Activated naive CD8-positive, alpha-beta T cell treated with anti-CD3 and anti-CD28 coated beads, Interleukin-2, amount 10 ng/mL, durations not matched to agents 7 days and 5 days (primary cell): ENCODE measurements at places on chromosomes 1 and 21. TPM values are rescaled to one million over a fixed set of nuclear protein-coding genes. Genes with fewer than 3 reads are reported as not detected.

Gene DISP3
- total RNA-seq: 0.44 TPM

- H3K27ac ChIP-seq: no peak overlapping the region
- no peak for DNase-seq
Observed at GRCh38 chr1:167373398-167373797, 144.9 kb downstream of the CD247 start.

DNA sequence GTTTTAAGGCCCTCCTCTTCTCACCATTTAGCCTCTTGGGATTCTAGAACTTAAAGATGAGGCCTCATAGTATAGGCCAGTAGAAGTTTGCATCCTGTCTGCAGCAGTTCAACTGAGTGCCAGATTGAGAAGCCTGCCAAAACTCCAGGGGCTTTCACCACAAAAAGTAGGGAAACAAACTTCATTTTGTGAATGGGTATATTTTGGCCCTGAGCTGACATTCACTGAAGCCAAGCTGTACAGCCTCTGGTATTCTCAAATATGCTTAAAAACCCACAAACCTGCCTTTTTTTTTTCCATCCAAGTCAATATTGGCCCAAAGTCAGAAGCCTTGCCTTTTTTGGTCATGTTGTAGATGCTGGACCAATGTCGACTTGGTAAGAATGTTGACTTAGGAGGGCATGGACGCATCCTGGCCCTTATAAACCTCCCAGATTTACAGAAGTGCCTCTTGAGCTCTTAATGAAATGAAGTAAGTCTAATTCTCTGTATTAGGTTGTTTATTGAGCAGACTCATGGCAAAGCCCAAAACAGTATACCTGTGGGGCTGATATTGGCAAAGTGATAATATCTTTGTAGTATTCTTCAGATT is 337.5 kb downstream of the CHRM3 start:
- H3K27me3 ChIP-seq: no peaks in the 10 kb centered on the region
- DNase-seq: no peak
- H3K36me3 ChIP-seq: peaks cover 8% of the 10 kb centered on the region
- no peak overlapping the region for H3K4me3 ChIP-seq

- H3K27me3 ChIP-seq: no peaks in the 10 kb centered on the region
- H3K27ac ChIP-seq: no peak overlapping the region
- peaks cover 35% of the 10 kb centered on the region for H3K36me3 ChIP-seq
Observed at GRCh38 chr1:181095763-181096184, 7.3 kb downstream of the IER5 start.

Gene KCNH1
- total RNA-seq: not detected

DNA sequence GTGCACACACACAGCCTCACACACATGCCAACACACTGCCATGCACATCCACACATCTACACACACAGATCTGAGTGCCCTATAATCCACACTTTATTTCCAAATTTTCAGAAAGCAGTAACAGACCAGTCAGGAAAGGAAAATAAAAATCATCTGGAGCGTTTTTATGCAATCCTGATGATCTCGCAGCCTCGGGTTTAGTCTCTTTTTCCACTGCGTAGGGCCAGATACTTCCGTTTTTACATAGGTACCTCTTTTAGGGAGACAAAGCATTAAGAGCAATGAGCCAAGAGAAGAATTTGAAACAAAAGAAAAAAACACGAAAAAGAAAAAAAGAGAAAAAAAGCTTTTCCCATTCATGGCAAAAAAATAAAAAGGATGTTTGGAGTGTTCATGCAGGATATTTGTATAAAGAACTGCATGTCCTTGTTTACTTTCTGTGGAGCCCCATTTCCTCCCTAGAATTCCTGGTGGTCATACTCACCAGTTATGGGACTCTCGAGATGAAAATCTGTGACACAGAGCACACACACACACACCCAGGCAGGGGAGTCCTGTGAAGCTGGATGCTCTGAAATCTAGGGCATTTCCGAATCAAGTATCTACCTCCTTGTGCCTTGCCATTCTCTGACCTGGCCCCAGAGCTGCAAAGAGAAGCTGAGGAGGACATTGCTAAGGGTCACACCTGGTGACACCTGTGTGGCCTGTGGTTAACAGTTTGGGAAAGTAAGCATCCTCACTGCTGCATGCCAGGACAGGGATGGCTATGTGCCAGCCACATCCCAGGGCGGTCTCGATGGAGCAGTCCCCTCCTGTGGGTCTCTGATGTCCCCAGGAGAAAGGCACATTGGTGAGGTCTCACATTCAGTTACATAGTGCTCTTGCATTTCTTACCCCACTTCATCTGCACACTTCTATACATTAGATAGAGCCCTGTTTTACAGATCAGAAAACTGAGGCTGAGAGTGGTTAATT is 83.6 kb downstream of the RUNX1 start:
- H3K4me1 ChIP-seq: peaks cover 53% of the 10 kb centered on the region
- no peak overlapping the region for H3K27ac ChIP-seq
- peaks cover 21% of the 10 kb centered on the region for H3K27me3 ChIP-seq
- no peaks in the 10 kb centered on the region for H3K36me3 ChIP-seq
- H3K4me3 ChIP-seq: no peak overlapping the region

DNA sequence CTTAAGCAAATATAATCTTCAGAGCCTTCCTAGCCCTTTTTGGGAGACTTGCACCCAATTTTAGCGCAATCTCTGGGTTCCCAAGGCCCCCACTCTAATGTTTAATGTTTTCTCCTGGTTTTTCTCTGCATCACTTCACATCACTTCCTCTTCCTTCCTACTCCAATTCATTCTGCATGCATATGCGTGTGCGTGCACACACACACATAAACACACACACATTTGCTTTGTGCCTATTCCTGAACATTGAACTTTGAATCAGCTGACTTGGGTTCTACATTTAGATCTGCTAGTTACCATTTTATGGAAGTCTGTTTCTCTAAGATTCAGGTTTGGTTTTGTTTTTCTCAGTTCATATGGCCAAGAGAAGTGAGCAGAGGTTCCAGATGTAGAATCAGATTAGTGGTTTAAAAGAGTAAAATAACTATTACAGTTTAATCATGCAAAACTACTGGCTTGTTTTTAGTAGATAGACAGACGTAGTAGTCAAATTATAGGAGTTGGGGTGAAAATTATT is 7.4 kb upstream of the EDEM3 start:
- no peak overlapping the region for H3K27ac ChIP-seq
- no peak overlapping the region for H3K4me3 ChIP-seq
- peaks cover 5% of the 10 kb centered on the region for H3K27me3 ChIP-seq
- DNase-seq: no peak
- no peaks in the 10 kb centered on the region for H3K36me3 ChIP-seq

- no peak within 1 kb of the TSS for H3K27ac ChIP-seq
- H3K36me3 ChIP-seq: no peaks in the 10 kb centered on the region
- H3K4me3 ChIP-seq: peak within 1 kb of the TSS; percentile 57
- peaks cover 17% of the 10 kb centered on the region for H3K27me3 ChIP-seq
- peaks cover 6% of the 10 kb centered on the region for H3K4me1 ChIP-seq
Observed at GRCh38 chr1:6260961-6261614, at the start of gene GPR153. TSS of gene GPR153 (minus strand) at chr1:6261098. CDS start at chr1:6254905, 6,193 bp downstream.

GRCh38 chr1:192691041-192691440 is 55.1 kb downstream of the RGS13 start:
- no peak overlapping the region for H3K4me3 ChIP-seq
- H3K36me3 ChIP-seq: no peaks in the 10 kb centered on the region
- H3K27me3 ChIP-seq: peaks cover 4% of the 10 kb centered on the region
- no peak for DNase-seq
- H3K27ac ChIP-seq: no peak overlapping the region

Gene SLAMF6
- 48.1 TPM for total RNA-seq

DNA sequence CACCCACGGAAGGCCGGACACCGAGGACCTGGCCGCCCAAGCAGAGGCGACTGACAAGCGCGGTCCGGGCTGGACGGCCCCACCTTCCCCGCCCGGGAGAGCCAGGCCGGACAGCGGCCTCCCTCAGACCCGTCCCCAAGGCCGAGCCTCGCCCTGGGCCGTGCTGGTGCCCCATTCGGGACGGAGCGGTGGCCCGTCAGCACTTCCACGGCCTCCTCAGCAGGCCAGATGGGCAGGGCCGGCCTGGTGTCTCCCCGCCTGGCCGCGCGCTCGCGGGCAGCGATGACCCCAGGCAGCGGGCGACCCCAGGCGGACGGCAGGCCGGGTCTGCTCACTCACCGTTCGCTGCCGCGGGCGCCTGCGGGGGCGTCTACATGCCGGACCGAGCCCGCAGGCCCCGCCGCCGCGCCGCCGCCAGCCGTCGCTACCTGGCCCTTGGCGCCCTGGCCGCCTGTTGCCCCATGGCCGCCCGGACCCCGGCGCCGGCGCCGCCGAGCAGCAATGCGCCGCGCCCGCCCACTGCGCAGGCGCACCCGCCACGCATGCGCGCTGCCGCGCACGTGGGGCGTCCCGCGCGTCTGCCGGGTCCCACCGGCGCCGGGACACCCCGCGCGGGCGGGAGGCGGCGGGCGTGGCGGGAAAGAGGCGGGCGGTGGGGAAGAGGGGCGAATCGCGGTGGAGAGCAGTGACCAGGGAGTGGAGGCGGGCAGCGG is at the start of gene NADK:
Gene NADK, minus strand, starts transcription at position 521 of the 713 bp plus-strand sequence. CDS start 13,064 bp downstream, outside the sequence.
- H3K27me3 ChIP-seq: no peaks in the 10 kb centered on the region
- peak within 1 kb of the TSS; percentile 87 for H3K4me3 ChIP-seq

Gene ELK4
- 141 TPM for total RNA-seq

Gene LCE1C
- total RNA-seq: not detected

- no peak for DNase-seq
- no peak overlapping the region for H3K27ac ChIP-seq
- H3K27me3 ChIP-seq: no peaks in the 10 kb centered on the region
- H3K4me1 ChIP-seq: no peaks in the 10 kb centered on the region
- H3K36me3 ChIP-seq: no peaks in the 10 kb centered on the region
Observed at GRCh38 chr1:94903280-94904009, 23.5 kb downstream of the CNN3 start.

Gene C1orf167
- not detected for total RNA-seq

DNA sequence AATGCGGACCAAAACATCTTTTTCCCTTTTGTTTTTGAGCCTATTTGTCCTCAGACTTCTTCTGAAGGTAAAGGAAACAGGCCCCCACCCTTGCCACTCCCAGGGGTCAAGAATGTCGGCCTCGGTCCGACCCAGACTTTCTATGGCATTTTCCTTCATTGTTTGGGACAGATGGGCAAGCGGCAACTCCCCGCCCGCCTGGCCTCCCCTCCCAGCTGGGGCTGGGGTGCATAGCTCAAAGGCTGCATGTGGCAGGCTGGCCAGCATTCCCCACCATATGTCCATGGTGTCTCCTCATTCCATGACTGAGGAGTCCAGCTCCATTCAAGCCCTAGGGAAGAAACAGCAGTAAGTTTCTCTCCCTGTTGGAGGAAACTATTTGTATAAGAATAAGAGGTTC is 29.4 kb upstream of the TSPEAR start:
- H3K36me3 ChIP-seq: peaks cover 2% of the 10 kb centered on the region
- H3K4me3 ChIP-seq: no peak overlapping the region
- peaks cover 7% of the 10 kb centered on the region for H3K27me3 ChIP-seq
- H3K4me1 ChIP-seq: no peaks in the 10 kb centered on the region
- DNase-seq: no peak

GRCh38 chr1:40646315-40646714 is 19.2 kb downstream of the RIMS3 start:
- peaks cover 14% of the 10 kb centered on the region for H3K27me3 ChIP-seq
- no peak overlapping the region for H3K4me3 ChIP-seq
- no peaks in the 10 kb centered on the region for H3K36me3 ChIP-seq
- peaks cover 5% of the 10 kb centered on the region for H3K4me1 ChIP-seq

Gene FOXO6
- total RNA-seq: not detected

Gene DISP1
- total RNA-seq: 2.7 TPM

Gene CHIA
- not detected for total RNA-seq

Gene B4GALT2
- total RNA-seq: 12.5 TPM

DNA sequence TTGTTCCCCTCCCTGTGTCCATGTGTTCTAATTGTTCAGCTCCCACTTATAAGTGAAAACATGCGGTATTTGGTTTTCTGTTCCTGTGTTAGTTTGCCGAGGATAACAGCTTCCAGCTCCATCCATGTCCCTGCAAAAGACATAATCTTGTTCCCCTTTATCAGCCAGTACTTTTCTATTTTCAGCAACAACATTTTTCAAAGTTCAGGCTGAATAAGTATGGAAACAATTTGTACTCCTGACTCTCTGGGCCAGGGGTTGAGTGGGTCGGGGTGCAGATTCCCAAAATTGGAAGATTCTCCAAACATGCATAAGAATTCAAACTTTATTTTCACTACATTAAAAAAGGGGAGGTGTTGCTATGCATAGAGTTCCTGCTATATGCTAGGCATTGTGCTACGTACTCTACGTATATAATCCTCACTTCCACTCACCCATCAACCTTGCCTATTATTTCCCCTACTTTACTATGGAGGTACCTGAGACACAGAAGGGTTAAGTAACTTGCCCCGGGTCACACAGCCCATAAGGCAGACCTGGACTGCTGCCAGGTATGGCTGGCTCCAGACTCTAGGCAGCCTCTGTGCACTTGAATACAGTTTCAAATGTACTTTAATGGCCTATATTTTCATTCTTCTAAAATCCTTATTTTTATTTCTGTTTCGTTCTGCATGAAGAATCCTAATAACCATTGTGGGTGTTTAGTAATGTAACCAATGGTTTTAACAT is 117.1 kb upstream of the C8B start:
- no peaks in the 10 kb centered on the region for H3K4me1 ChIP-seq
- H3K27me3 ChIP-seq: peaks cover 3% of the 10 kb centered on the region
- no peak overlapping the region for H3K27ac ChIP-seq
- no peaks in the 10 kb centered on the region for H3K36me3 ChIP-seq
- H3K4me3 ChIP-seq: no peak overlapping the region

DNA sequence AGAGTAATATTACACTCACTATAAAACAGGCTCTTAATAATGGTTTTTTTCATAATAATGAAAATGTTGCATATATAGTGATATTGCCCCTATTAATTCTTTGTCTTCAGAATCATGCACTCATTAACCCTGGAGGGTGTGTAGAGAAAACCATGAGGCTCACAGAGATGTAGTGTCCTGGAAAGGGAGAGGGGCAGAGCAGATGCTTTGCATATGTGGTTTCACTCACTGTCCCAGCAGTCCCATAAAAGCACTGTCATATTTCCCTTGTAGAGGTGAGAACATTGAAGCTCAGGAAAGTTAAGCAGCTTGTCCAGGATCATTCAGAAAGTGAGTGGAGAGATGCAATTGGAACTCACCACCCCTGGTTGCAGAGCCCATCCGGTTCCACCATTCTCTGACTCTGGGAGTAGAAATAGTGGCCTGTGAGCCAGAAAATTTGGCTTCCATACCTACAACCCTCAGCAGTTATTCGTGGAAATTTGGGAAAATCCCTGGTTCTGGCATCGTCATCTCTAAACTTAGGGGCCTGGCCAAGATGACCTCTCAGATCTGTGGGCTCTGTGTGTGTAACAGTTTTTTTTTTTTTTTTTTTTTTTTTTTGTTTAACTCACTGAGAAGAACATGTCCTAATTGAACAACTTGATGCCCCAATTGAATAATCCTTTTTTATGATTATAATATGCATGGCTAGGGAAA is 86.4 kb downstream of the RGL1 start:
- H3K4me3 ChIP-seq: no peak overlapping the region
- H3K36me3 ChIP-seq: peaks cover 5% of the 10 kb centered on the region

GRCh38 chr1:38487396-38487795 is 372.2 kb downstream of the RRAGC start:
- H3K27ac ChIP-seq: no peak overlapping the region
- peaks cover 34% of the 10 kb centered on the region for H3K27me3 ChIP-seq
- H3K36me3 ChIP-seq: no peaks in the 10 kb centered on the region
- DNase-seq: no peak

GRCh38 chr1:40936931-40937339 is 42.6 kb upstream of the CTPS1 start:
- H3K27ac ChIP-seq: no peak overlapping the region
- no peak overlapping the region for H3K4me3 ChIP-seq
- H3K4me1 ChIP-seq: no peaks in the 10 kb centered on the region
- no peak for DNase-seq

GRCh38 chr1:153361480-153362109 is 3.9 kb downstream of the S100A9 start:
- H3K4me3 ChIP-seq: no peak overlapping the region
- no peak overlapping the region for H3K27ac ChIP-seq
- no peak for DNase-seq
- H3K4me1 ChIP-seq: peaks cover 12% of the 10 kb centered on the region
- H3K36me3 ChIP-seq: no peaks in the 10 kb centered on the region

- no peaks in the 10 kb centered on the region for H3K36me3 ChIP-seq
- no peak for DNase-seq
Observed at GRCh38 chr1:40248412-40248811, 675 bp downstream of the TMCO2 start.
